ENCODE measurements at places on chromosomes 16 and 17. TPM values are rescaled to one million over a fixed set of nuclear protein-coding genes. Genes with fewer than 3 reads are reported as not detected.
A peak's percentile ranks its signal among the peaks of the same experiment; 100 is the strongest.

DNA sequence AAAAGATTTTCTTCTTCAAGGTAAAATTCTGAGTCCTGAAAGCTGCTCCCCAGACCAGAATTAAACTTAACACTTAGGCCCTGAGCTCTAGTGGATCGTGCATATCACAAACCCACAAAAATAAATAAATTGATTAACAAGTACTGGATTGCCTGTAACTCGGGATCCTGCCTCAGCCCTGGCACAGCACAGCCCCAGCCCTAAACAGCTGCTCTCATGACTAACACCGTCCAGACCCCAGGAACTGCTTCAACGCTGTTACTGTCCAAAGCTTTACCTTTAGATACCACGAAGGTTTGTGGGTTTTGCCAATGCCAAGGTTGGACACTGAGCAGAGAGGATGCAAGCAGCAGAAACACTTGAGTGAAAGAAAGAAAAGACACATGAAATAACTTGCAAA, 172.5 kb downstream of the COPRS start:
- no peak for DNase-seq

- DNase-seq: no peak
Observed at GRCh38 chr17:34291721-34292348, 6.3 kb downstream of the CCL11 start.

DNA sequence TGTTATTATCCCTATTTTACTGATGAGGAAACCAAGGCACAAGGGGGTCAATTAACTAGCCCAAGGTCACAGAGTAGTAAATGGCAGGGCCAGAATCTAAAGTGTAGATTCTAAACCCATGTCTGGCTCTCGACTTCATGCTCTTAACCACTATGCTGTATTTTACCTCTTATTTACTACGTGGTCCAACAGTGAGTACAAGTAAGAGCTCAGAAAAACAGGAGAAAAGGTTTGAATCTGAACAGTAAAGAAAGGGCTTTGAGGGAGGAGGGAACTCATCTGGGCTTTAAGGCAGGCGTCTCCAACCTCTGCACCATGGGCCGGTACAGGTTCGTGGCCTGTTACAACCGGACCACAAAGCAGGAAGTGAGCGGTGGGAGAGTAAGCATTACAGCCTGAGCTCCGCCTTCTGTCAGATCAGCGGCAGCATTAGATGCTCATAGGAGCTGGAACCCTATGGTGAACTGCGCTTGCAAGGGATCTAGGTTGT, 62.9 kb downstream of the SMURF2 start:
- DNase-seq: no peak

DNA sequence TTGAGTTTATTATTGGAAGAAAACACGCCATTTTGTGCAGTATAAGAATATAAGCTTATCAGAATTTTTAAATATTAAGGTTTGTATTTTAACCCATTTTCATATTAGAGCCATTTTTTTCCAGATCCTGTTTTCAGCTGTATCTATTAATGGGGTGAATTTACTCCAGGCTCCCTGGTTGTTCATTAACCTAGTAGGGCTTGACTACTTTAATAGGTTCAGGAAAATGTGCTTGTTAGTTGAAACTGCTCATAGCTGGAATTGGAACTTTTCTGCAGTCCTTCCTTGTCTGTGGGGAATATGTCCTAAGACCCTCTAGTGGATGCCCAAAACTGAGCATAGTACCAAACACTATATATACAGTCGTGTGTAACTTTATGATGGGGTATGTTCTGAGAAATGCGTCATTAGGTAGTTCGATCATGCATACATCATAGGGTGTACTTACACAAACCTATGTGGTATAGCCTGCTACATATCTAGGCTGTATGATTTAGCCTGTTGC, 28.0 kb downstream of the NFAT5 start:
- DNase-seq: peak; percentile 39

GRCh38 chr17:58310511-58311428, 17.8 kb downstream of the TSPOAP1 start:
- no peak for DNase-seq

DNA sequence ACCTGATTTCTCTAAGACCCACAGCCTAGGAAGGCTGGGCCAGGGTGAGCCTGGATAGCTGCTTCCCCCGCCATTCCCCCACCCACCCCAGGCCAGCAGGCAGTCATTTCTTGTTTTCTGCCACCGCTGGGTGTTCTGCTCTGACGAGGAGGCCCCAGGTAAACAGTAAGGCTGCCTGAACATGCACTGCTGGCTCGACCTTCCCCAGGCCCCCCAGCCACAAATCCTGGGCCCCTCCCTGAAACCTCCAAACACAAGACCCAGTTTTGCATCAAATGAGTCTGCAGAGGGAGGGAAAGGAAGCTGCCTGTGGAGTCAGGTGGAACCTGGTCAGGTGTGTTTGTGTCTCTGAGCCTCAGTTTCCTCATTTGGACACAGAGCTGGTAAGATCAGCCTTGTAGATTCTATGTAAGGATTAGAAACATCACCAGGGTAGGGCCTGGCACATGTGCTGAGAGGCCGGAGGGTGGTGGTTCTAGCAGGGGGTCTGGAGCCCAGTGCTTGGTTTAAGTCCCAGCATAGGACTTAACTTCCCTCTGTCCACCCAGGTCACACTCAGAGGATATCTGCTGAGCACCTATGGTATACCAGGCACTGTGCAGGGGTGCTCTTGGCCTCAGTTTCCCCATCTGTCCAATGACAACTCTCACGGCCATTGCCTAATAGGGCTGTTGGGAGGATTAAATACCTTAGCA, 18.9 kb upstream of the PRM1 start:
- no peak for DNase-seq

DNA sequence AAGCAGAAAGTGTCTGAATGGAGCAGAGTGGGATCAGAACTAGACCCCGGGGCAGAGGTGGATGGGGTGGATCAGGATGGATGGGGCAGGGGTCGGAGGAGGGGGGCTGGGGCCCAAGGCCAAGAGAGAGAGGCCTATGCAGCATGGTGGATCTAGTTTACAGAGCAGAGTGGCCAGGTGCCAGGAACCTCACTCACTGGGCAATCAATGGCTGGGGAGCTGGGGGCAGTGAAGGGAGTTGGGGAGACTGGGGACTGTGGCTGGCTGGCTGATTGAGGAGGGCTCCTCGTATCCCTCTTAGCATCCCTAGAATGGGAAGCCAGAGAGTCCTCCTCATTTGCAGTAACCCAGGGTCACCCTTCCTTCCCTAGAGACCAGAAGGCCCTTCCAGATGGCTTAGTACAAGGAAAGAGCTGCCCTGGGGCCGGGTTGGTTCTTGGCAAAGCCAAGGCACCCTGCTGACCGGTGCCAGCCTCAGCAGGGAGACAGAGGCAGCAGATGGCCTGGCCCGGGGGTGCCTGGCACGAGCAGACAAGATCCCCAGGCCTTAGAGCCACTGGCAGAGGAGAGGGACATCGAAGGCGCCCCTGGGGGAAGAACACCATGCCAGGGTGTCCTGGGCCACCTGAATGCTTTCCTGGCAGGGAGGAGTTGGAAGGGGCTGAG, 36.8 kb downstream of the SRCIN1 start:
- DNase-seq: no peak

DNA sequence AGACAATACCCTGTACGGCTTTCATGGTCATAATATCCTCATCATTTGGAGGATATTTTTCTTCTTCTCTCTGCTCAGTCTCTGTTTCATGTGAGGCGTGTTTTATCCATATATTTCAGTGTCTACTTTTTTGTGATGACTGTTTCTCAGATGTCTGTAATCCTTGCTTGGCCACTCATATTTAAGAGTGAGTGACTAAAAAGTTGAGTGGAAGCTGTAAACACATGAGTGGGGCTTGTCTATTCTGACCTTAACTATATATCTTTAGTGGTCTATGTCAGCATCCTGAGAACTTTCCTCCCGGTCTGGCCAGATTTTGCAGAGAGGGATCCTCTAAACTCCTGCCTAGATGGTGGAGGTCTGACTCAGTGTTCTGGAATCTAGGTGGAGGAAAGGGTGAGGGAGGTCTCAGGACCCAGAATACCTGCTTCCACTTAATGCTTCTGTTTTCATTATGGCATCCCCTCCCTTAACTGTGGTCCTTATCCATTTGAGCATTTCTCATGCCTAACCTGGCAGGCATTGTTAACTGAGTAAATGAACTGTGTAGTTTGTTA, 6.0 kb downstream of the DDX19B start:
- DNase-seq: no peak

DNA sequence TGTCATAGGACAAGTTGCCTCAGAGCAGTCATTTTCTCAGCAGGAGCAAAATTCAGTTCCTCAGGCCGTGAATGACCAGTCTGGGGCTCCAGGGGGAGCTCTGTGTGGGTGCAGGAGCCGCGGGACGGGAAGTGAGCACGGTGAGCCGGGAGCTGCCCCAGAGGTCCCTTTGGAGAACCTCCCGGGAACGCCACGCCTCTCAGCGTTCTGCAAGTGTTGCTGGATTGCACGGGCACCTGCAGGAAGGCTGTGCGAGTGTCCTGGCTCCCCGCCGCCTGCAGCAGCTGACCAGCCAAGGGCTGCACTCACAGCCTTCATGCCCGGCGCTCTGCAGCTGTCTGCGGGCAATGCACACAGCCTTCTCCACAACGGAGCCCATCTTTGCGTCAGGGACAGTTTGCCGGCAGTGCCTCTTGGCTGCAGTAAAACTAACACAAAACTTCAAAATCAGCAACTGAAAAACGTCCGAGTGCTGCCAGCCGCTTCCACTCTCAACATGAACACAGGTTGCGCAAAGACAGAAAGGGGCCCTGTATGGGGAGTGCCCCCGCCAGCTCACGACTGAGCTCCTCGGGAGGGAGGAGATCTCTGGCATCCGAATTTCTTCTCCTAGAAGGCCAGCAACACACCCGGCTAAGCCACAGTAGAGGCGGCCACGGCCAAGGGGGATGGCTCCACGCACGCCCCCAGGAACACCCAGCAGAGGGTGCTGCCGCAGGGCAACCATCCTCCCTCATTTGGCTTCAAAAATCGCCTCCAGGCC, 16.0 kb downstream of the NDUFAF8 start:
- peak; percentile 56 for DNase-seq

- DNase-seq: no peak
Observed at GRCh38 chr16:56279132-56279531, 87.8 kb downstream of the GNAO1 start.

DNA sequence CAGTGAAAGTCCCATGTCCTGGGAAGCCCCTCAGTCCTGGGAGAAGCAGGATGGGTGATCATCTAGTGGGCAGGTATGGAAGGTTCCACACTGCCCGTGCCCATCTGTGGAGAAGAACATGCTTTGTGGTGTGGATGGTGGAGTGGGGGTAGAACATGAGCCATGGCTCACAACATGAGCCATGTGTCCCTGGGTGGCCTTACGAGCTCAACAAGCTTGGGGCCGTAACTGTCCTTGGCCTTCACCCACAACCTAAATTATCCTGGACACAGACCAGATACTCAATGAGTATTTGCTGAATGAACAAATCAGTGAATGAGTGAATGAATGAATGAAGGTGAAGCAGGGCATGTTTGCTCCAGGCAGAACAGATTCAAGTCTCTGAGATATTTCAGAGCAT, 13.5 kb downstream of the SOX8 start:
- DNase-seq: no peak

DNA sequence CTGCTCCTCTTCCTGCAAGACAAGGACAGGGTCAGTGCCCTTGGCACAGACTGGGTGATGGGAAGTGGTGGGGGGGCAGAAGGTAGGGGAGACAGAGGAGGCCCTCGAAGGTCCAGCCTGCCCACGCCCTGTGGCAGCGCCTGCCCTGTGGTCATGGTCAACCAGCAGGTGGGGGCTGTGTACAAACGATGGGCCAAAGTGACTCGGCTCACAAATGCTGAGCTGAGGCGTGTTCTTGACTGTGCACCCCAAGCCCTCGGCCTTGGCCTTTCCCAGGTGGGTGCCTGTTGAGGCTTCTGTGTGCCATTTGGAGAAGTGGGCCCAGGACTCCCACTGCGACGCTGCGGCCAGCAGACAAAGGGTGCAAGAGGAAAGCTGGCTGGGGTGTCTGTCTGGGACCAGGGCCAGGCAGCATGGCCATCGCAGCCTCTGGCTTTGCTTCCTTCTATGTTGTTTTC, 22.6 kb downstream of the MXRA7 start:
- DNase-seq: no peak

- DNase-seq: peak; percentile 44
Observed at GRCh38 chr16:49158029-49158642, 123.5 kb downstream of the CBLN1 start.

DNA sequence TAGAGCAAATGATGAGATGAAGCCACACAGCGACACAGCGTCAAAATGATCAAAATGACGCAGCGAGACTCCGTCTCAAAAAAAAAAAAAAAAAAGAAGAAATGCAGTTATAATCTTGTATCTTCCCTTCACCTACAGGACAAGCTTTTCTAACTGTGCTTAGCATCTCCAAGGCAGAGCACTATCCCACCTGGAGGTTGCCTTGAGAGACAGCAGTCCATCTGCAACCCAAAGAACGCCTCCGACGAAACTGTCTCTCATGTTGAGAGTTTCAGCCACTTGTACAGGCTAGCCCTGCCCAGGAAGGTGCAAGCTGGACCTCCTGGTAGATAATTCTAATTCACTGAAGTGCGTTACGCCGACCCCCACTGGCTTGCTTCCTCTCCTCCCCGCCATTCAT, 46.7 kb upstream of the GCSH start:
- no peak for DNase-seq

- no peak for DNase-seq
Observed at GRCh38 chr17:49998836-49999511, 4.0 kb upstream of the DLX3 start.

- no peak for DNase-seq
Observed at GRCh38 chr16:84234321-84235241, 5.2 kb downstream of the KCNG4 start.

DNA sequence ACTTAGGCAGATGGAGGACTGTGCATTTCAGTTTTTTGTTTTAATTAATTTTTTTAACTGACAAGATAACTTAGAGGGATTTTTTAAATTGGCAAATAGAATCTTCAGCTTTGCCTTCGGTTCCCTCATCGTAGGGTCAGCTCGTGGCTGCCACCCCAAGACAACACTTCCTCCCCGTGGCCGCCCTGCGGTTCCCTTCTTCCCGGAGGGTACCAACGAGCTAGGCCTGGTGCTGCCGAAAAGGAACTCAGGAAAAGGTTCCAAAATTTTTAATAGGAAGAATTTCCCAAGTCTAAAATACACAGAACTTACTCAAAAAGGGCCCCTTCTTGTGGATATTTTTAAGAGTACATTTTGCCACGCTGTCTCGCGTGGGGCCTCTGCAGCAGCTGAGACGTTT, 210.4 kb upstream of the CHMP6 start:
- DNase-seq: no peak

- no peak for DNase-seq
Observed at GRCh38 chr17:42704490-42704836, 22.1 kb downstream of the CNTNAP1 start.

- no peak for DNase-seq
Observed at GRCh38 chr17:39306509-39307212, 80.9 kb upstream of the STAC2 start.

GRCh38 chr16:24538756-24539294, 541 bp upstream of the RBBP6 start:
- no peak for DNase-seq

GGA2 gene
- 170 TPM for polyA plus RNA-seq

SPN gene
- polyA plus RNA-seq: 2.8 TPM

HSD17B1 gene
- 3.4 TPM for polyA plus RNA-seq

TMEM97 gene
- 50.0 TPM for polyA plus RNA-seq

RPRML gene
- not detected for polyA plus RNA-seq

TBC1D3I gene
- polyA plus RNA-seq: 3.3 TPM

ETV4 gene
- 45.7 TPM for polyA plus RNA-seq

PRSS8 gene
- 88.8 TPM for polyA plus RNA-seq

GINS2 gene
- 23.8 TPM for polyA plus RNA-seq

SLC16A13 gene
- 3.3 TPM for polyA plus RNA-seq

CYTH1 gene
- 26.3 TPM for polyA plus RNA-seq
